ENCODE measurements at places on chromosomes 13 and 19.

DNA sequence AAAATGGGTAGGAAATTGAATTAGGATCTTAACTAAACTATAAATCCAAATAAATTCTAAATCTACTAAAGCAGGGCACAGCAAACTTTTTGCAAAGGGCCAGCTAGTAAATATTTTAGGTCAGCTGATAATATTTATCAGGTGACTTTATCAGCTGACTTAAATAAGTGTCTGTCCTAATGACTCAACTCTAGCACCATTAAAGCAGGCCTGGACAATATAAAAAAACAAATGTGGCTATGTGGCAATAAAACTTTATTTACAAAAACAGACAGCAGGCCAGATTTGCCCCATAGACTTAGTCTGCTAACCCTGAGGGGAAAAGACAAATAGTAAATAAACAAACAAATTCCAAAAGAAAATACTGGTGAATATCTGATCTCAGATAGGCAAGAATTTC, 27.7 kb upstream of the DOCK9 start:
- no peak for DNase-seq

- DNase-seq: no peak
Observed at GRCh38 chr13:106151056-106151699, 384.3 kb downstream of the EFNB2 start.

DNA sequence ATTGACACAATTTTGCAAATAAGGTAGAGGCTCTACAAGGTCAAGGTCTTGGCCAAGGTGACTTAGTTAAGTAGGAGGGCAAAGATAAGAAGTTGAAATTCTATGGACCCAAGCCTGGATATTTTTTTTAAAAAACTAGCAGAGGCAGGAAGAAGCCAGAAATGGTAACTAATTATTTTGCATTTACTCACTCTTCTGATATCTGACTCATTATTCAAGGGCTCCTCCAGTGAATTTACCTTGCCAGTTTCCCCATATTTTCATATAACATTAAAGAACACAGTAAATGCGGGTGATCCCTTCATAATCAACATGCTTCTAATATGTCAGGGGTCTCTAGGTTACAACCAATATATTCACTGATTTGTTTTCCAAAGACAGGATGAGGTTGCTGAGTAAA, 246.1 kb downstream of the LMO7 start:
- DNase-seq: no peak

GRCh38 chr13:51549593-51549992, 34.7 kb upstream of the WDFY2 start:
- no peak for DNase-seq

- DNase-seq: no peak
Observed at GRCh38 chr13:70960841-70961443, 852.7 kb upstream of the KLHL1 start.

DNA sequence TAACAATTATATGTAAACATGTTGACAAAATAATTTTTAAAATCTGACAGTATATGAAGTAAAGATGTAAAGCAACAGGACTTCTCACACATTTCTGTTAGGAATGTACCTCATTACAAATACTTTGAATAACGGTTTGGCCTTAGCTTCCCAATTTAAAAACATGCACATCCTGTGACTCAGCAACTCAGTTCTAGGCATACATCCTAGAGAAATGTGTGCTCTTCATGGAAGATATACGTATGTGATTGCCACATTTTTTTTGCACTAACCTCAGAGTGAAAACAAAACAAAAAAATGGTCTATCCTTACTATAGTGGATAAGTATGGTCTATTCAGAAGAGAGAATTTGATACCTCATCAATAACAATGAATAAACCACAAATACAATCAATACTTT, 314.6 kb downstream of the LIG4 start:
- DNase-seq: no peak

DNA sequence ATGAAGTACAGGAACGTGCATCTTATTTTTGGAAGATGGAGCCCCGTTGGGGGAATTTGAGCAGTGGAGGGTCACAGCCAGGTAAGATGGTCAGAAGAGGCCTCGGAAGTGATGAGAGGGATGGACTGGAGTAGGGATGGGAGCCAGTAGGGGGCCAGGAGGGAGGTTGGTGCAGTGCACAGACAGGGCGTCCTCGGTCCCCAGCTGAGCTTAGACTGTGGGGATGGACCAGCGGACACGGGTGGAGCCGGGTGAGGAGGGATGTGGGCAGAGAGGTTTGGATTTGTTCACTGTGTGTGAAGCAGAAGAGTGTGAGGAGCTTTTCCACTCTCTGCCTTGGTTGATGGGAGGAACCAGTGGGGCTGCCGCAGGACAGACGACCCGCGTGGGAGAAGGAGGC, 10.6 kb downstream of the RPS9 start:
- DNase-seq: no peak

- no peak for DNase-seq
Observed at GRCh38 chr19:17326595-17326966, 8.1 kb downstream of the ANO8 start.

GRCh38 chr19:17075864-17076542, 426 bp downstream of the MYO9B start:
- DNase-seq: peak; percentile 30

- no peak for DNase-seq
Observed at GRCh38 chr13:79782541-79783205, 301.7 kb downstream of the NDFIP2 start.

- DNase-seq: no peak
Observed at GRCh38 chr13:51767100-51767499, 36.9 kb downstream of the DHRS12 start.

DNA sequence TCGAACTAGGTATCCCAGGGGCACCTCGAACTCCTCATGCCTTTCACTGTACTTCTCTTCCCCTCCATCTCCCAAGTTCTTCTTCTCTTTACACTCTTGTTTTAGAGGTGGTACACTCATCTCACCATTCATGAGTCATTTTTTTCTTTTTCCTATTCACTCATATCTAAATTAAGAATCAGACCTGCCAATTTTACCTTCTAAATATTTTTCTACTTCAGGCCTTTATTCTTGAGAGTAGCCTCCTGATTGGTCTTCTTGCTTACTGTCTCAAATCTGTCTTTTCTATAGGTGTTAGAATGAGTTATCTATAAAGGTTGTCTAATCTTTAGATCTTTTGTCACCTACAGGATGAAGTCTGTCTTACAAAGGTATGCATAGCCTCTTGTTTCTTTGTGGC, 20.7 kb downstream of the TDRD3 start:
- DNase-seq: no peak

DNA sequence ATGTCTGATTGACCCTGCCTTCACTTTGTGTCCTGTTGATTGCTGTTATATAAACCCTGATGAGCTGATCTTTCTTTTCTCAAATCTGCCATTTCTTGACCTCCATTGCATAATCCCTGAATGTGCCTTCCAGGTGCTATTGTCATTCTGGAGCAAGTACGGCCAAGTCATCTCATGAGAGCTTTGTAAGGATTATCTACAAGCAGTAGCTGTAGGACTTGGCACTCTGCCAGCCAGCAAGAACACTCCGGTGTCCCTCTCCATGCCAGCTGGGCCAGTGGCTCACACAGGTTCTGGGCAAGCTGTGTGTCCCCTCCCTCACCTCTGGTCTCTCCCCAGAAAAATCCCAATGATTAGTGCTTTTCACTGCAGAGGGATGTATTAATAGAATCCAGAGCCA, 348.1 kb downstream of the FOXO1 start:
- no peak for DNase-seq

- DNase-seq: no peak
Observed at GRCh38 chr13:24671386-24672113, 8.7 kb upstream of the ATP12A start.

DNA sequence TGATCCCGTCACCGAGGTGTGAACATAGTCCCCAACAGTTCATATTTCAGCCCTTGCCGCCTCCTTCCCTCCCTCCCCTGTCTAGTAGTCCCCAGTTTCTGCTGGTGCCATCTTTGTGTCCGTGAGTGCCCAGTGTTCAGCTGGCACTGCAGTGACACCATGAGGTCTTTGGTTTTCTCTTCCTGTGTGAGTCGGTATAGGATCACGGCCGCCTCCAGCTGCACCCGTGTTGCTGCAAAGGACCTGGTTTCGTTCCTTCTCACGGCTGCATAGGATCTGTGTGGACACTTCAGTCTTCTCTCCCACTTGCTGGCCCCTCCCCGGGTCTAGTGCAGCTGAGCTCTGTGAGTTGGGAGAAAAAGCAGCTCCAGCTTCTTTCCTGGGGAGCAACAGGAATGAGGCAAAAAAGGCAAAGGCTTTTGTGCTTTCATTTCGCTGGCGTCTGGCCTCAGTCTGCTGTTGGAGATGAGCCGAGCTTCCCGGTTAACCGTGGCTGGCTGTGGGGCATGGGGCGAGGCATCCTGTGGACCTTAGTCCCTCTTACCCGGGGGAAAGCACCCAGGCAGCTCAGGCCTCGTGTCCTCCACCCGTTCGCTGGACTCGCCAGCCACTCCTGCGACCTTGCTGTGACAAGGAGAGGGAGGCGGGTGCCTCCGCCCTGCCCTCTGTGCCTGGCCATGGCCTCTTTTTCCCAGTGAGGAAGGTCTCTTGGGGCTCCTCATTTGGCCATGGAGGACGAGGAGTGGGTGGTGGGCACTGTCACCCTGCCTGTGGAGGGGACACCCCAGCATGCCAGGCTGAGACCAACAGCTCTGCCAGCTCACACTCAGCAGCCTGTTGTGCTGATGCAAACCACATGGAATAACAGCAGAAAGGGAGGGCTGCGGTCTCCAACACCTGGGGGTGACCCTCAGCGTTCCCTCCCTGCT, 196.5 kb downstream of the TEX29 start:
- no peak for DNase-seq

DNA sequence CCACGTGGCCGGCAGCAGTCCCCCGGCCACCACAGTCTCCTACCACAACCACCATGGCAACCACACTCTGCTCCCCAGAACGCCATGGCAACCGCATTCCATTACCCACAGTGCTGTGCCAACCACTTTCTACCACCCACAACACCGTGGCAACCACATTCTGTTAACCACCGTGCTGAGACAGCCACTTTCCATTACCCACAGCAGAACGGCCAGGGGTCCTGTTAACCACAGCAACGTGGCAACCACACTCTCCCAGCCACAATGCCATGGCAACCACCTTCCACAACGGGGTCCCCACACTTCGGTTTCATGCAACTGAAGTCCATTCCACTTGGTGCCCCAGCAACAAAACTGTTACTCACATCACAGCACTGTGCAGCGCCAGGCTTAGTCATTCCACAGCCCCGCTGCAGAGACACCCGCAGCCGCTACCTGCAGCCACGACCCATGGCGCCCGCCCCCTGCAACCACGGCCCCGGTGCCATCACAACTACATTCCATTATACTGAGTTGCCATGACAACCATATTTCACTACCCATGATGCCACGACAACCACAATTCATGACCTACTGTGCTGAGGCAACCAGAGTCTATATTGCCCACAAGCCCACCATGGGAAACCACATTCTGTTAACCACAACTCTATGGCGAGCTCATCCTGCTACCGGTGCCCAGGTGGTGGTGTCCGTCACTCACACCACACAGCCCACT, 10.0 kb downstream of the DPF1 start:
- DNase-seq: peak; percentile 26

DNA sequence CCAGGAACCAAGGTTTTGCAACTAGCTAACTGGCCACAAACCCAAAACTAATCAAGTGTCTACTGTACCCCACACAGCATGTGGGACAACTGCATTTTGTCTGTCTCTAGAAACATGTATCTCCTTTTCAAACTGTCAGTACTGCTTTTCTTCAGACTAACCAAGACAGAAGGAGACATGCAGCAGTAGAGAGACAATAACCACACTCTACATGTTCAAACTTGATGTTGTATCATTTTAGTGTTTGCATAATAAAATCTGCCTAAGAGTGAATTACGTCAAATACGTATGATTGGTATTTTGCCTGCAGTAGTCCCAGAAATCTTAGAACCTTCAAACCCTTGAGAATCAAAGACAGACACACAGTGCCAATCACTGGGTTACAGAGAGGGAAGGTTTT, 22.0 kb upstream of the FREM2 start:
- no peak for DNase-seq

DNA sequence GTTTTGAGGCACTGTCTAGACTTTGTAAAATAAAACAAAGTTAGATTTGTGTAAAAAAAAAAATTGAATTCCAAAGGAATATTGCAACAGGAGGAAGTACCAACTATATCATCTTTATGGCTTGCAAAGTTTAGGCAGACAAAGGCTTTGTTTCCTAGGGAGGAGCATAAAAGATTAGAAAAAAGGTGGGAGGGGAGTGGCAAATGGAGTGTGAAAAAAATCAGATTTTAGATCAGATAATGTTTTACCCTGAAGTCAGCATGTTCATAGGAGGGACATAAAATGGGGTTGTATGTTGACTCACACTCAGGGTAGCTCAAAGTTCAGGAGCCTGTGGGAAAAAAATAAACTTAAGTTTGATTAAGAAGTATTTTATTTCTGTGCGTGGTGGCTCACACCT, 3.7 kb downstream of the ZNF85 start:
- DNase-seq: no peak

DNA sequence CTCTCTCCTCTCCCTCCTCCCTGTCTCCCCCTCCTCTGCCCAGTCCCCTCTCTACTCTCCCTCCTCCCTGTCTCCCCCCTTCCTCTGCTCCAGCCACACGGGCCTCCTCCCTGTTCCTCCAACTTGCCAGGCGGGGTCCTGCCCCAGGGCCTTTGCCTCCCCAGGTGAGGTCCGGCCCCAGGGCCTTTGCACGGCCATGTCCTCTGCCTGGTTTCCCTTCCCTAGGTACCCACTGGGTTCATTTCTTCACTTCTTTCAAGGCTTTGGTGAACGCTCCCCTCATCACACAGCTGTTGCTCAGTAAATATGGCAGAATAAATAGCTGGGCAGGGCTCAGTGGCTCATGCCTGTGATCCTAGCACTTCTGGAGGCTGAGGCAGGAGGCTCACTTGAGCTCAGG, 21.2 kb downstream of the MISP start:
- DNase-seq: no peak

DNA sequence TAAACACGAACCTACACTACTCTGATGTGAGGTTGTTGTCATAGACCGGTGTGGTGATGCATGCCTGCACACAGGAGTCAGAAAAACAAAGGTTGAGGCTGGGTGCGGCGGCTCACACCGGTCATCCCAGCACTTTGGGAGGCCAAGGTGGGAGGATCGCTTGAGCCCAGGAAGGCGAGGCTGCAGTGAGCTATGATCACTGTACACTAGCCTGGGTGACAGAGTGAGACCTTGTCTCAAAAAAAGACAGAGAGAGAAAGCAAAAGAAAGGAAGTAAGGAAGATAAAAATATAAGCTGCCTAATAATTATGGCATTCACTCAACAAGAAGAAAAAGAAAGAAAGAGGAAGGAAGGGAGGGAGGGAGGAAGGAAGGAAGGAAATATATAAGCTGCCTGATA, 9.3 kb downstream of the GP6 start:
- DNase-seq: no peak
